ENCODE measurements at places on chromosomes 12 and 14. TPM values are rescaled to one million over a fixed set of nuclear protein-coding genes. Genes with fewer than 3 reads are reported as not detected.

- no peaks in the 10 kb centered on the region for H3K36me3 ChIP-seq
- H3K4me3 ChIP-seq, result no peak overlapping the region
- DNase-seq, result peak; percentile 17
Measured at GRCh38 chr14:69990323-69990722, 111.1 kb downstream of the SMOC1 start.

DNA sequence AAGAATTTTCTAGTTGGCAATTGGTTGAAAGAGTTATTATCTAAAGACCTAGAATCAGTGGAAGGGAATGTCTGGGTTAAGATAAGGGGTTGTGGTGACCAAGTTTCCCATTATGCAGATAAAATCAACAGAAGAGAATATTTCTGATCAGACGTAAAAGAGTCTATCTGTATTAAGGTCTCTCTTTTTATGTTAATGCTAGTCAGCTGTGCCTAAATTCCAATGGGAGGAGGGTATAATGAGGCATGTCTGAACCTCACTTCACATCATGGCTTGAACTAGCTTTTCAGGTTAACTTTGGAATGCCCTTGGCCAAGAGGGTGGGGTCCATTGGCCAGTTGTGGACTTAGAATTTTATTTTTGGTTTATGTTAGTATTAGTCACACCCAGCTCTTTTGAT lies 34.3 kb upstream of the CHST11 start:
- no peak for DNase-seq
- no peaks in the 10 kb centered on the region for H3K4me1 ChIP-seq
- no peak overlapping the region for H3K4me3 ChIP-seq
- no peak overlapping the region for H3K27ac ChIP-seq
- H3K27me3 ChIP-seq, result peaks cover 5% of the 10 kb centered on the region

SRGAP1 gene
- 6.3 TPM for polyA plus RNA-seq

- H3K36me3 ChIP-seq, result no peaks in the 10 kb centered on the region
- no peaks in the 10 kb centered on the region for H3K27me3 ChIP-seq
- no peak overlapping the region for H3K27ac ChIP-seq
- no peak for DNase-seq
- no peak overlapping the region for H3K4me3 ChIP-seq
- no peaks in the 10 kb centered on the region for H3K4me1 ChIP-seq
Measured at GRCh38 chr14:66398437-66398836, 87.7 kb upstream of the CCDC196 start.

DNA sequence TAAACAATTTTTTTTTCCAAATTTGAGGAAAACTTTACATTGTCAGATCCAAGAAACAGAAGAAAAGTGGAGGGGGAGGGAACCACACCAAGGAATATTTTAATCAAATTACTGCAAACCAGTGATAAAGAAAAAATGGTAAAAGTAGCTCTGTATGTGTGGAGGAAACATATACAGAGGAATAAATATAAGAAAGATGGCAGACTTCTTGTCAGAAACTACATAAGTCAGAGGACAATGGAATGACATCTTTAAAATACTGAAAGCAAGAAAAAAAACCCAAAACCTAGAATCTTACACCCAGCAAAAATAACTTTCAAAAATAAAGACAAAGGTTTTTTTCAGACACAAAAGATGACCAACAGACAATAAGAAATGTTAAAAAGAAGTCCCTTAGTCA lies 10.2 kb upstream of the LLPH start:
- no peaks in the 10 kb centered on the region for H3K27me3 ChIP-seq
- DNase-seq, result no peak
- H3K36me3 ChIP-seq, result peaks cover 36% of the 10 kb centered on the region
- H3K4me3 ChIP-seq, result no peak overlapping the region

SLC41A2 gene
- 3.4 TPM for polyA plus RNA-seq
